ENCODE measurements at places on chromosomes 1 and 21.

- no peak for DNase-seq
These were observed 19.0 kb upstream of the JUN start for GRCh38 chr1:58802640-58803399.

DNA sequence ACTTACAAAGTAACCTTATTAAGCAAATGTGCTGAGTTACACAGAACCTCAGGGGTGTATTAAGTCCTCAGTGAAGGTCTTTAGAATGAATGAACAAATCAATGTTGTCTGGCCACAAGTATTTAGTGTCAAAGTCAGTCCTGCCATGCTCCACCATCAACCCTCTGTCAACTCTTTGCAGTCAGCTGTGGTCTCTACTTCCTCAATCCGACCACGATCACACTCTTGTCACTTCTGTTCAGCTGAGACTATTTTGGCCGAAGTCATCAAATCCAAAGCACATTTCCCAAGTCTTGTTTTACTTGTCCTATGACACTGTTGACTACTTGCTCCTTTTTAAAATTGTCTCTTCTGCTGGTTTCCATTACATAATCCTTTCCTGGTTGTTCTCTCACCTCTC lies 173.5 kb downstream of the ST6GALNAC5 start:
- no peak for DNase-seq

- DNase-seq: no peak
These were observed 4.8 kb downstream of the DISP3 start for GRCh38 chr1:11483581-11484320.

DNA sequence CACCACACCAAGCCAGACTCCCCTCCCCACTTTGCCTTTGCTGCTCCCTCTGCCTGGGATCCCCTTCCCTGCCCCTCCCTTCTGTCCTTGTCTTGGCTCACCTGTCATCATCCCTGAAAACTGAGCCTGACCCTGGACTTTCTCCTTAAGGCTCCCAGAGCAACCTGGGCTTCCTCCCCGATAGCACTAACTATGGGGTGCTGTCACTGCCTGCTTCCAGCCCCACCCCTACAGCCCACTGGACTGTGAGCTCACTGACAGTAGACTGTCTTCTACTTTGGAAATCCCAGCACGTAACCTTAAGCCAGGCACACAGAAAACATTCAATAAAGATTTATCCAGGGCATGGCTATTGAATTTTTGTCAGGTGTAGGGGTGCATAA lies 9.5 kb upstream of the CSF1 start:
- DNase-seq: no peak

GRCh38 chr1:172003766-172004530 lies 162.7 kb downstream of the DNM3 start:
- no peak for DNase-seq

DNA sequence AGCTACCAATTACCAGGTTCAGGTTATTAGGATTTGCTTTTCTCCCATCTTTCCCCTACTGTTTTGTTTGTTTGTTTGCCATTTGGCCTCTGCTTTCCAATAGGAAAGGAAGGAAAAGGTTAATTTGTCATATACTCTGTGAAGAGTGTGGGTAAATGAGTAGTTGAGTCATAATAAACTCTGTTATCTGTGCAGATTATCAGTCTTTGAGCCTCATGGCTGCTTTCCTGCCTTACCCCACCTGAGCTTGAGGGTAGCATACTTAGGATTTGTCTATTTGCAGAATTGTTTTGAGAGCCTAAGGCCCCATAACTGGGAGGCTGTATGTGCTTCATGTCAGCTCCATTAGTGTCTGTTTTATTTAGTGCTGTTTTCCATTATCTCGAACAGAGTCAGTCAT lies 32.9 kb upstream of the SNX27 start:
- DNase-seq: no peak

DNA sequence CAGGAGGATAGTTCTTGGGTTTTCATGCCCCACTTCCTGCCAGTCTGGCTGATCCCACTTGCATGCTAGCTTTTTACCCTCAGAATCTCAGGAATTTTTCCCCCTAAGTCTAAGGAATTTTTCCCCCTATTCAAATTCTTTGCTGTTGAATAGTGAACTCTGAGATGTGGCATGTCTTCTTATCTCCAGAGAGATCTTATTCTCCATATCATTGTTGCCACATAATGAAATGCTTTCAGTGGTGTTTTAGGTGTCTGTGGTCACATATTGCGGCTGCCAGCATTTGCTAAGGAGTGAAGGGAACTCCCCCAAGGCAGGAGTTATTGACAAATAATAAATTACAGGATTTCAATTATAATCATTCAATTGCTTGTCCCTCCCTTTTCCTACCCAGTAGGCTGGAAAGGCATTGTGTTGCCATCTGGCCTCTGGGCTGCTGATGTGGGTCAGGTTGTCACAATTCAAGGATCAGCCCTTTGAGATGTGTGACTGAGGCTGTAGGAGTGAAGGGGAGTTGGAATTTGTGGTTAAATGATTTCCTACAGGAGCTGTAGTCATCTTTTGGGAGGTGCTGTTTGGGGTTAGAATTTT lies 3.9 kb upstream of the FLG start:
- DNase-seq: no peak

- DNase-seq: no peak
These were observed 4.3 kb downstream of the TNFRSF14 start for GRCh38 chr1:2560299-2561073.

- DNase-seq: no peak
These were observed 78.4 kb downstream of the CD58 start for GRCh38 chr1:116492358-116492811.

DNA sequence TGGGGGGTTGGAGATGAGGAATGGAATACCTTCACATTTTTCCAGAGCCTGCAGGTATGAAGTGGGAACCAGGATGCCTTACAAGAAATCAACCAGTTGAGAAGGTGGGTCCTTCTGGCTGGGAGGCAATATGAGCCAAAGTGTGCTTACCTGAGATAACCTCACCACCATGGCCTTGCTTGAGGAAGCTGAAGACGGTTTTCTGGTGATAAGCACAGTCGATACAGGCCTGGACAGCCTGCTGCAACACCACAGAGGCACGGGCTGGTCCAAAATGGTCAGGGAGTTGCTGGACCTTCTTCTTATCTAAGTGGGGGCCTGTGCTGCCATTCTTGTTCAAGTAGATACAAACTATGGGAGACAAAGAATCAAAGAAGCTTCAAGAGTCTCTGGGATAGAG lies 27.0 kb upstream of the SLFNL1 start:
- DNase-seq: no peak

DNA sequence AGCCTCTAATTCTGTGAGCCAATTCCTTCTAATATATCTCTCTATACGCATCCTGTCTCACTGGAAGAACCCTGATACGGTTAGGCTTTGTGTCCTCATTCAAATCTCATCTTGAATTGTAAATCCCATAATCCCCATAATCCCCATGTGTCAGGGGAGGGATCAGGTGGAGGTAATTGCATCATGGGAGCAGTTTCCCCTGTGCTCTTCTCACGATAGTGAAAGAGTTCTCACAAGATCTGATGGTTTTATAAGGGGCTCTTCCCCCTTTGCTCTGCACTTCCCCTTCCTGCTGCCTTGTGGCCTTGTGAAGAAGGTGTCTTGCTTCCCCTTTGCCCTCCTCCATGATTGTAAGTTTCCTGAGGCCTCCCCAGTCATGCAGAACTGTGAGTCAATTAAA lies 116.1 kb downstream of the MRPS6 start:
- no peak for DNase-seq

GRCh38 chr21:27122686-27123085 lies 155.8 kb upstream of the ADAMTS5 start:
- DNase-seq: no peak

DNA sequence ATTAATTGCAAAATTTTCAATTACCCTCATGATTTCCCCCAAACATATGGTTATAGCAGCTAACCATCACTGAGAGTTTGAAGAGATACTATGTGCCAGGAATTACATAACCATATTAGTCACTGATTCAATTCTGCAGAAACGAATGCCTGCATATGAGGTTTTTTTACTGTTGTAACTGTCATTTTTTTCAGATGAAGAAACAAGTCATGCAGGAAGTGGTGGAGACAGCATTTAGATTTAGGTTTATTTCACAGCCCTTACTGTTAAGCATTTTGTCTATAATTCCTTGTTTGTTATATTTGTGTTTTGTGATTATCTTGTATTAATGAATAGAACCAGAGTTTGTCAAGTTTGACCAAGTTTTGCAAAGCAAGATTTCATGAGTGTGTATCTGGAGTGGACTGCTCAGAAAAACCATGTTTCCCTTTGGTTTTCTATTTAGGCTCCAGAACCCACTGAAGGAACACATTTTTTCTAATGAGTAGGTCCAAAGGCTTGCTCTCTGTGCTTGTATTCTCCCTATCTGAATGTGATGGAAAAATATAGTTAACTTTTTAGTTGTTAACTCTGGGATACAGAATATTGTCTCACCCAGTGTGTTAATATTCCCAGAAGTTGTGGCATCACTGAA lies 308.5 kb upstream of the ADAMTS5 start:
- DNase-seq: no peak

DNA sequence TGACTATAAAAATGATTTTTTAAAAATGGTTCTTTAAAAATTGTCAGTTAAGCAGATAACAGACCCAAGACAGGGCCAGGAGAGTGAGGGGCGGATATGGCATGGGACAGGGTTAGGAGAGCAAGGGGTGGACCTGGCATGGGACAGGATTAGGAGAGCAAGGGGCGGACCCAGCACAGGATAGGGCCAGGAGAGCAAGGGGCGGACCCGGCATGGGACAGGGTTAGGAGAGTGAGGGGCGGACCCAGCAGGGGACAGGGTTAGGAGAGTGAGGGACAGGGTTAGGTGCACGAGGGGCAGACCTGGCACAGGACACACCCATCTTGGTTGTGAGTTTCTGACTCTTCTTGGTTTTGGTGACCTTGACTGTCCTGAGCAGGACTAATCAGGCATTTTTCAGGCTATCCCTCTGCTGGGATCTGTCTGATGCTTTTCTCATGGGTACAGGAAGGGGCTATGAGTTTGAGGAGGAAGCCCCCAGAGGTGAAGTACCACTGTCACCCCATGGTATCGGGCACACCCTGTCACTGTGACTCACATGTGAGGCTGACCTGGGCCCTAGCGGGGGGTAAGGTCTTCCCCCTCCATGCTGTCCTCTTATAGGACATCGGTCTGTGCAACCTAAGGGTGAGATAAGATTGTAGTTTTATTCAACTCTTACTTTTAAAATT lies 159.0 kb upstream of the COL6A1 start:
- no peak for DNase-seq

GRCh38 chr1:30635391-30635975 lies 87.9 kb downstream of the MATN1 start:
- no peak for DNase-seq

GRCh38 chr21:41580758-41581554 lies 73.0 kb upstream of the TMPRSS2 start:
- DNase-seq: no peak

- no peak for DNase-seq
These were observed 76.1 kb upstream of the HOOK1 start for GRCh38 chr1:59738591-59739015.

DNA sequence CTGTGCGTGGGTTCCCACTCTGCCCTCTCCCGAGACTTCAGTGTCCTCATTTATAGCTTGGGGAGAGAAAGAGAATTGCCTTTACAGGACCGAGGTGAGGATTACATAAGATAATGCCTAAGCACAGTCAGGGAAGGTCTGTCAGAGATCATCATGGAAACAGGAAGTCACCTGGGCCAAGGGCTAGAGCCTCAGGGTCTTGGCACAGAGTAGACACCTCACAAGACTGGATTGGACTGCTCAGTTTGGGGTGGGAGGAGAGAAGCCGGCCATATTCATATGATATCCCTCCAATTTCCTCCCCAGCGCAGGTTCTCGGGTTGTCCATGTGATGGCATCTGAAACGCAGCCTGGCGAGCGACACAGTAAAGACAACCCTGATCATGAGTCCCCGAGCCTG lies 3.8 kb downstream of the CNR2 start:
- DNase-seq: no peak

GRCh38 chr1:110672001-110672752 lies 2.6 kb downstream of the KCNA3 start:
- peak; percentile 91 for DNase-seq

DNA sequence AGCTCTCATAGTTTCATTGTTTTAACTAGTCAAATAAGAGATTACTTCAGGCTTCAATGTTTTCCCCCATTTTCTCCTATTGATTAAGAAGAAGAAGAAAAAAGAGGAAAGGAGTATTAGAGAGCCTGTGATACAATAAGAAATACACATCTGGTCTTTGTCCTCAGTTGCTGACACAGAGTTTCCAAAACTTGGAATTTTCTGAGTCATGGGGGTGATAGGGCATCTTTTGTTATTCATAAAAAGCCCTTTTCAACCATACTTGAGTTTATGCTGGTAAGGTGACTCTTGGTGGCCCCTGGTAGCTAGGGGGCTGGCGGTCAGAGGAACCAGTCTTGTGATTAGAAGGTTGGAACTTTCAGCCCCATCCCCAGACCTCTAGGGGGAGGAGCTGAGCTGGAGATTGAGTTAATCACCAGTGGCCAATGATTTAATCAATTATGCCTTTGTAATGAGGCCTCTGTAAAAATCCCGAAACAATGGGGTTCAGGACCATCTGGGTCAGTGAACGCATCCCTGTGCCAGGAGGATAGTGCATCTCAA lies 28.9 kb upstream of the KLF18 start:
- DNase-seq: no peak

GRCh38 chr1:92366040-92366395 lies 67.2 kb downstream of the RPAP2 start:
- no peak for DNase-seq

DNA sequence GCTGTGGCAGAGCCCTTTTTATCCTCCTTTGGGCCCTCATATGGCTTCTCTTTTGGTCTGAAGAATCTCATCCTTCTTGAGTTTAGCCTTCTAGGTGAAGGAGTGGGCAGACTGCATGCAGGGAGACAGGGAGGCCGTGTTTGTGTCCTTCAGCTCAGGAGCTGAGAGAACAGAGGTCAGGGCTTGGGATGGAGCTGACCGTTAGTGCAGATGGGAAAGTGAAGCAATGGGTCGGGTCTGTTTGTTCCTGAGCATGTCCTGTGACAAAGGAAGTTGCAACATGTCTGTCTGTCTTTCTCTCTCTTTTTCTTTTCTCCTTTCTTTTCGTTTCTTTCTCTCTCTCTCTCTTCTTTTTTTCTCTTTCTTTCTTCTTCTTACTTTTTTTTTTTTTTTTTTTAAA lies 14.9 kb downstream of the MAPKAPK2 start:
- no peak for DNase-seq

GRCh38 chr1:159342761-159343425 lies 40.8 kb downstream of the FCER1A start:
- DNase-seq: no peak

- no peak for DNase-seq
These were observed 101.9 kb downstream of the PRRX1 start for GRCh38 chr1:170765712-170766330.

GRCh38 chr1:90351019-90351418 lies 356.1 kb downstream of the ZNF326 start:
- no peak for DNase-seq

GRCh38 chr1:38779491-38779890 lies 80.1 kb downstream of the RRAGC start:
- no peak for DNase-seq

GRCh38 chr1:8903908-8904650 lies 25.6 kb upstream of the ENO1 start:
- DNase-seq: no peak

GRCh38 chr1:23556635-23557470 lies 2.4 kb downstream of the ID3 start:
- peak; percentile 21 for DNase-seq
